ENCODE measurements at places on chromosomes 4 and X.

DNA sequence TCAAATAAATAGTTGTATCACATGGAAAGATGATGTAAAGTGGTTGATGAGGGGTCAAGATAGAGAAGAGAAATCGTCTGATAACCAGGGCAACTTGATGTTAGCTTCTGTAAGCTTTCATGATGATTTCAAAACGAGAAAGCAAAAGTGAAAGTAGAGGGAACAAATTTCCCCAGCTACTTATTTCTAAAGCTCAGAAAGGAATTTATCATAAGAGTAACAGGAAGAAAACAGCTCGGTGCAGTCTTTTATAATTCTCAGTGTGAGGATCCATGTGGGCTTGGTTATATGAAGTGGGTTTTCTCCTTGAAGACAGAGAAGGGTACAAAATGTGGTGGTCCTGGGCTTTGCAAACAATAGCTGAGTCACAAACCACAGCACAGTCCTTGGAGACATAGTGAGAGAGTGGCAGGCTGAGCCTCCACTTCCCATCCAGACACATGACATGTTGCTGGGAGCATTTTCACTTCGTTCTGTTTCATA lies 32.1 kb upstream of the GLRA2 start:
- DNase-seq = no peak
- no peaks in the 10 kb centered on the region for H3K4me1 ChIP-seq
- no peaks in the 10 kb centered on the region for H3K36me3 ChIP-seq
- H3K4me3 ChIP-seq = no peak overlapping the region

DNA sequence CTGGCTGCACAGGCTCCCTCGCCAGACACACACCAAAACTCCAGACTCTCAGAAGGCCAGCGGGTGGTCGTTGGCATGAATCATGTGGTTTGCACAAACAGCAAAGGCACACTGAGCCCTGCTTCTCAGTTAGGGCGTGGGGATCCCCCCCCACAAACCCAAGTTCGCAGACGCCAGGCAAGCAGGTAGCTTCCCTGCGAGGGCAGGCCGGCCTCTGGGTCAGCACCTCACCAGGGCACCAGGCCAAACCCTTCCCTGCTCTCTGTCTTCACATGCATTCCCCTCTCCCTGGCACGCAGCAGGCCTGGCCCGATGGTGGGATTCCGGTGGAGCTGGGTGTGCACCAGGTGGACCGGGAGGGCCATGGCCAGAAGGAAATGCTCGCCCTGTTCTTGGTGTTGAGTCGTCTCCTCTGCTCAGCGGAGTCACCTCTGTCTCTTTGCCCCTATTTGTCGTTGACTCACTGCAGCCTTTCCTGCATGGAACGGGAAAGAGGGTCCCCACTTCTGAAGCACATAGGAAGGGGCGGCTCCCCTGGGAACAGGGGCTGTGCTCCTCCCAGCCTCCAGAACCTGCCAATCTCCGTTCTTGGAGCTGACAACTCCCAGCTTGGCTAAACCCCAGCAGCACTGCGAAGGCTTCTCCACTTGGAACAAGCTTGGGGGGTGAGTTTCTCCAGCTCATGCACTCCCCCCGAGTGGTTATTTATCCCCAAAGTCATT lies 51.4 kb downstream of the SORCS2 start:
- H3K4me3 ChIP-seq = no peak overlapping the region
- no peaks in the 10 kb centered on the region for H3K27me3 ChIP-seq
- H3K36me3 ChIP-seq = no peaks in the 10 kb centered on the region
- H3K27ac ChIP-seq = no peak overlapping the region

GRCh38 chrX:119638725-119639471 lies 32.7 kb upstream of the NKRF start:
- H3K4me1 ChIP-seq = no peaks in the 10 kb centered on the region
- no peaks in the 10 kb centered on the region for H3K36me3 ChIP-seq
- no peak for DNase-seq
- H3K27me3 ChIP-seq = no peaks in the 10 kb centered on the region
- no peak overlapping the region for H3K4me3 ChIP-seq

GRCh38 chr4:4860600-4861389 lies 1.3 kb downstream of the MSX1 start:
- H3K4me1 ChIP-seq = peaks cover 9% of the 10 kb centered on the region
- peak overlapping the region; percentile 57 for H3K4me3 ChIP-seq
- H3K36me3 ChIP-seq = no peaks in the 10 kb centered on the region
- no peak for DNase-seq
- peaks cover 96% of the 10 kb centered on the region for H3K27me3 ChIP-seq
- H3K27ac ChIP-seq = no peak overlapping the region

GRCh38 chrX:53476371-53476770 lies 42.2 kb upstream of the HSD17B10 start:
- DNase-seq = no peak
- H3K36me3 ChIP-seq = no peaks in the 10 kb centered on the region
- H3K27ac ChIP-seq = no peak overlapping the region
- H3K27me3 ChIP-seq = no peaks in the 10 kb centered on the region
- H3K4me3 ChIP-seq = no peak overlapping the region
- no peaks in the 10 kb centered on the region for H3K4me1 ChIP-seq

- H3K4me1 ChIP-seq = no peaks in the 10 kb centered on the region
- no peak overlapping the region for H3K4me3 ChIP-seq
- no peak for DNase-seq
- peaks cover 14% of the 10 kb centered on the region for H3K36me3 ChIP-seq
- H3K27ac ChIP-seq = no peak overlapping the region
These were observed 7.9 kb downstream of the NONO start for GRCh38 chrX:71291381-71291780.

DNA sequence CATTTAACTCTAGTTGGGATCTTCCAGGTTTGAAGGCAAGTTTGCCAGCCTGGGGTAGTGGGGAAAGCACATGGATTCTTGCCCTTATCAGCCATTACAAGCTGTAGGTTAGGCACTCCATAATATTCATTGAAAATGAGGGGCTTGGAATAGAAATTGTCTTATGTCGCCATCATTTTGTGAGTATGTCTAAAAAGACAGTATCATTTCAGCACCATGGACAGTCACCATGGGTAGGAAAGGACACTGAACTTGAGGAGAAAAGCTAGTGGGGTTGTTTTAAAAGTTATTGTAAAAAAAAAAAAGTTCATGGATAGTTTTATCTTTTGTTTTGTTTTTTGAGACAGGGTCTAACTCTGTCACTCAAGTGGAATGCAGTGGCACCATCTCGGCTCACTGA lies 356.1 kb downstream of the HNRNPD start:
- no peaks in the 10 kb centered on the region for H3K36me3 ChIP-seq
- H3K4me3 ChIP-seq = no peak overlapping the region
- no peak overlapping the region for H3K27ac ChIP-seq
- no peak for DNase-seq

GRCh38 chr4:83782591-83782990 lies 246.7 kb downstream of the GPAT3 start:
- no peak overlapping the region for H3K27ac ChIP-seq
- no peak for DNase-seq
- no peaks in the 10 kb centered on the region for H3K4me1 ChIP-seq
- H3K36me3 ChIP-seq = no peaks in the 10 kb centered on the region

- peak; percentile 57 for DNase-seq
- H3K4me1 ChIP-seq = no peaks in the 10 kb centered on the region
- H3K27me3 ChIP-seq = no peaks in the 10 kb centered on the region
- no peaks in the 10 kb centered on the region for H3K36me3 ChIP-seq
- H3K4me3 ChIP-seq = no peak overlapping the region
- no peak overlapping the region for H3K27ac ChIP-seq
These were observed 62.9 kb upstream of the FRAS1 start for GRCh38 chr4:77994194-77994721.

DNA sequence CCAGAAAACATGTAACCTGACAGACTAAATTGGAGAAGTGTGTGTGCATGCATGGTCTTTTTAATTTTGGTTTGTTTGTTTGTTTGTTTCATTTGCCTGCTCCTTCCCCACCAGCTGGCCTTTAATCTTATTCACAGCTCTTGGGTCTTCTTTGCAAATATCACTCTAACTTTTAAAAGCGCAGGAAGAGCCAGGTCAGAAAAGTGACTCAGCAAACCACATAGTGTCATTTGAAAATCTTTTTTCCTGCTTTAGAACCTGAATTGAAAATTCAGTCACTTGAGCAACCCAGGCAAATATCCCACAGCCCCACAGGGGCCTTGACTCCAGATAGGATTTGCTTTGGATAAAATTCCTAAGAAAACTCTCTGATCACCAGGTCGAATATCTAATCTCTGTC lies 4.6 kb downstream of the TMEM255A start:
- H3K36me3 ChIP-seq = no peaks in the 10 kb centered on the region
- H3K4me1 ChIP-seq = no peaks in the 10 kb centered on the region
- DNase-seq = no peak
- H3K27me3 ChIP-seq = peaks cover 22% of the 10 kb centered on the region
- no peak overlapping the region for H3K4me3 ChIP-seq
- H3K27ac ChIP-seq = no peak overlapping the region
